ENCODE measurements at places on chromosomes 12 and 14. TPM values are rescaled to one million over a fixed set of nuclear protein-coding genes. Genes with fewer than 3 reads are reported as not detected.

Gene ADAM21
- 0.43 TPM for total RNA-seq

Gene FGF23
- total RNA-seq = 2.6 TPM

Gene KRT75
- not detected for total RNA-seq

DNA sequence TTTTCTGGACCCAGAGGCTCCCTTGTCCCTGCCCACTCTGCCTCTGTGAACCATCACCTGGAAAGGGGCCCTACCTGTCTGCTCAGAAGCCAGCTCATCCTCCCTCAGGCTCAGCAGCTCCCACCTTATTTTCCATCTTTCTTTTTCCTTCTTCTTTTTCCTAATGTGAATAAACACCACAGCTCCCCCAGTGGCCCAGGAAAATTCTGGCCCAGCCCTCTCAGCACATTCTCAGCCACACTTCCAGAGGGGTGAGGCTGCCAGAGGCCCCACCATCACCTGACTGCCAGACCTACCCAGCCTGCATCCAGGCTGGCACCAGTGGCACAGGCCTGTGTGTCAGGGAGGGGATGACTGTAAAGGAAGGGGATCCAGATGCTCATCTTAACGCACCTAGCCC is 23.0 kb downstream of the ZFHX2 start:
- no peak for DNase-seq

GRCh38 chr12:53995378-53996239 is 4.4 kb upstream of the HOXC9 start:
- DNase-seq = peak; percentile 71
